ENCODE measurements at places on chromosomes 5 and 9.

DNA sequence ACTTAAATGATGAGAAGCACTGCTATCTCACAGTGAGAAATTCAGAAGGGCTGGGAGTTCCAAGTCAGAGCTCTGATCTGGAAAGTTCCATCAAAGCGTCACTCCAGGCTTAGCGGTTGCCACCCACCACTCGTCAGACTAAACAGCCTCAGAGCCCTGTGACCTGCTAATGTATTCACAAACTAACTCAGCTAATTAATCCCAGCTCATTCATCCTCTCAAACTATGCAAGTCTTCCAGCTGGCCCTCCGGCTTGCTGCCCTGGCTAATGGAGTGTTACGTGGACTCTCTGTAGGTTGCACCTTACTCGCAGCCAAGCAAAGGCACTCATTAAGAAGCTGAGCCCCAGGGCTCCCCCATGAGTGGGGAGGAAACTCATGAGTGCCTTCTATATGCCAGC, 82.2 kb upstream of the GABRP start:
- no peak for DNase-seq

- DNase-seq, result no peak
These were observed at the start of gene OSMR for GRCh38 chr5:38845526-38846378. TSS of gene OSMR (plus strand) at chr5:38846012. CDS start at chr5:38869045, 23,033 bp downstream.

GRCh38 chr5:123810746-123811340, 298.9 kb downstream of the CSNK1G3 start:
- no peak for DNase-seq

DNA sequence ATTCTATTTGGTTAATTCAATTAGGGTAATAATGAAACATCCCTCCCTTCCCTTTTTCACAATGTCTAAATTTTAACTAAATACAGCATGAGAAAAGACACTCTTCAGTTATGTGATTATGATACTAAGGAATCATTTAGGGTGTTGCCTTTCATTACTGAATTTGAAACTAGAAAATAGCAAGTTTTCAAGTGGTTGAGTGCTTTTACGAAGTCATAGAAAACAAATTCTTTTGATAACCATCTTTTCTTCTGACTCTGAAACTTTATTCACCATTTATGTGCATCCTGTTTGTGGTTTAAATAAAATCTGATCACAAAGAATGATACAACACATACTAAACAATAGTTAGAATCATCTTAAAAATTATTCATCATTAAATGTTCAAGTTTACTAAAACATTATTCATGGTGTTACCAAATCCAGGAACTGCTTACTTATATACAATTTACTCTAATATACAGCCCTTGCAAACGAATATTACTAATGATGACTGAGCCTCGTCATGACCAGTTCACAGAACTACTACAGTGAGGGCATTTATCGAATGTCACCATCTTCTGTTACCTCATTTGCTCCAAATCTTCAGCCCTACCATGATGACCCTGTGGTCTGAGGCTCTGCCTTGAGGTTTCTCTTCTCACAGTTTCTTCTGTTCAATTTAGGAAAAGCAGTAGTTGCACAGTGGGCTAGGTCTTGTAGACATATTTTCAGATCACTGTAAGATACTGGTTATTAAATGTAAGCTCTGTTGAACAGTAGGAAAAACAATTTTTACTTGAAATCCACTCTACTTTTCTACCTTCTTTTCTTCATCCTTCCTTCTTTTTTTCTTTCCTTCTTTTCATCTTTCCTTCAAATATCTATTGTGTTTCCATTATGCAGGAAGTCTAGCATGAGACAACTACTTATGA, 18.3 kb upstream of the IL9 start:
- no peak for DNase-seq

- no peak for DNase-seq
These were observed 19.0 kb downstream of the RICTOR start for GRCh38 chr5:39055027-39055767.

DNA sequence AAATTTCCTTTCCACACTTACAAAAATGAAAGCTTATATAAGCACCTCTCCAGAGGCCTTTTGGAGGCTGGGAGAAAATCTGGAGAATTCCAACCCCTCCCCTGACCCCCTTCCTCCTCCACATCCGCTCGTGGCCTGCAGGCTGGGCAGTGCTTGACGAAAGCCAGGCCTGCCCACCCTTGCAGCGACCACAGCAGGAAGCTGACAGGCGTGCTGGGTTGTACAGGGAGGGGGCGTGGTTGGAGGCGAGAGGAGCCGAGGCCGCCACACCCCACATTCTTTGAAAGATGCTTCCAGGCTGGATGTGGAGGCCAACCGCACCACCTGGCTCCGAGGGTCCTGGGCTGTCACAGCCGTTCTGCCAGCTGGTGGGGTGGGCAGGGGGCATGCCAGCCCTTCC, 47.8 kb upstream of the IER5L start:
- no peak for DNase-seq

DNA sequence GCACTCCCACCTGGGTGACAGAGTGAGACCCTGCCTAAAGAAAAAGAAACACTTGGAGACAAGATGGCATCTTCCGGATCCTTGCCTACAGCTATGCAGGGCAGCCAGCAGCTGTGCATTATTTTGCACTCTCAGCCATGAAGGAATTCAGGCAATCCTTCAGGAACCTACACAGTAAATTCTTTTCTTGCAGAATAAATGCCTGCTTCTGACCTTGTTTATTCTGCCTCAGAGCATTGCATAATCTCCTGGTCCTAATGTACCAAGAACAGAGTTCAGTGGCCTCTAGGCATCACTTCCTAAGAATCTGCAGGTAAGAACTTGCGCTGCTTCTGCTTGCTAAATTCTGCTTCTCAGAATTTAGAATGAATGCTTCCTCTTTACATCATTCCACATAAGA, 16.8 kb downstream of the GLDC start:
- DNase-seq, result no peak

GRCh38 chr9:79301551-79302391, 270.0 kb upstream of the TLE4 start:
- DNase-seq, result no peak

DNA sequence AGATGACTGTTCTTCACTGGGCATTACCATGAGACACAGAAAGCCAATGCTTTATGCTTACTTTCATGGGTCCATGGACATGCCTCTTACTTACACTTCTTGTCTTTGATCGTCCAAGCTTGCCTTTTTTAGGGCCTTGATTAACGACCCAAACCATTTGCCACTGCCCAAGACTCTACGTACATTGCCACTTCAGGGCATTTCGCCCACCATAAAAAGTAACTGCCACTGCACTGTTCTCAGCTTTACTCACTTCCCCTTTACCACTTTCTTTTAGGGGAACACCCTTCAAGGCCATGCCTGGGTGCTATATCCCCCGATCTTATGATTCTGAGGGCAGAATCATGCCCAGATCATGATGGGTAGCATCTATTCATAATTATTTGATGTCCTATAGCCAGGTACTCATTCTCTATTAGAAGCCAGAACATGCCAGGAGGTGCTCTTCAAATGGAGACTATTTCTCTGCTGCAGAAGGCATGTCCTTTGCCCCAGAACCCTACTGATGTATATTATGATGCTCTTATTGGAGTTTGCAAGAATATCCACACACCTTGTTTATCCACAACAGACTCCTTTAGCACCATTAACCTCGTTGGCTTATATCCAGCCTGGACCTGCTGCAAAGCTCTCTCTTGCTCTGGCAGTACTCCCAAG, 64.1 kb upstream of the RAD23B start:
- no peak for DNase-seq
